ENCODE measurements at places on chromosomes 1 and 21.

DNA sequence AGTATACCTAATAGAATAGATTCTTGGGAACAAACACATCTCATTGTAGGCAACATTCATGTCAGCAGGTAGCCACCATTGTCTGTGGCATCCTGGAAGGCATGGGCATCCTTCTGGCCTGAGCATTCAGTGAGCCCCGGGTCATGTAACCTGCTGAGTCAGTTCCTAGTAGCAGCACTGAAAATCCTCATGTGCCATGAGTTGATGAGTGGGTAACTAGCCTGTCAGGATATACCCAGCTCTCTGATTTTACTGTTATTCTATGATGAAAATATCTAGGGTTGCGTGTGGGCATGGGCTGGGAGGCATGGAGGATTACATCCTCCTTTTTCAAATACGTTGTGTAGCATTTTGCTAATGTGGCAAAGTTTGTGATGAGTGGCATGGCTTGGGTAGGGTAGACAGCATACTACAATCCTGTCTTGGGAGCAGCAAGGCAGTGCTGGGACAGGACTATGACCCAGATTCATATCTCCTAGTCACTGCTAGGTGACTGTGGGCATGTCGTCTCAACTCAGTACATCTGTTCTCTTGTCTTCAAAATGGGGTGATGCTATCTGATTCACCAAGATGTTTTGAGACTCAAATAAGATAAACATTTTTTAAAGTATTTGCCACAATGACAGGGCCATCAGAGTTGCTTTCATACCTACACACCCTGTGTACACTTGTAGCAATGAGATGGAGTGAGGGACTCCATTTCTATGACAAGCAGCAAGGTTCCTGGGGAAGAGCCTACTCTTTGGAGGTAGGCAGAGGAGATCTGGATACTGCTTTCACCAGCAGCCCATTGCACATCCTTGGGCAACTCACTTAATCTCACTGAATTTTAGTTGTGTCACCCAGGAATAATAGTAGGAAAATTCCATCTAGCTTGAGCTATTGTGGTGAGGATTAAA is 62.5 kb downstream of the CD58 start:
- no peak for DNase-seq

DNA sequence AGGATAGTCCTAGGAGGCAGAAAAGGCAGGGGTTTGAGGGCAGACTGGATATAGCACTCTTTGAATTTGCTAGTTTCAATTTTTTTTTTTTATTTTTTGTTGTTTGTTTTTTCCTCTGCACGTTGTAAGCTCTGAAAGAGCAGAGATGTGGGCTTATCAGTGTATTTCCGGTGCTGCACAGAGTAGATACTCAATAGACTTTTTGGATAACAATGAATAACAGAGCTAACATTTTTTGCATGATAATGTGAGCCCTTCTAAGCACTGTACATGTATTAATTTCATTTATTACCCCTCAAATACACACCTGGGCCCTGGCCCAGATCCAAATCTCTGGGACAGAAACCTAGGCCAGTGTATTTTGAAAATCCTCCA is 17.1 kb upstream of the PARP1 start:
- DNase-seq = no peak

GRCh38 chr1:193111641-193112090 is 6.5 kb upstream of the GLRX2 start:
- no peak for DNase-seq

DNA sequence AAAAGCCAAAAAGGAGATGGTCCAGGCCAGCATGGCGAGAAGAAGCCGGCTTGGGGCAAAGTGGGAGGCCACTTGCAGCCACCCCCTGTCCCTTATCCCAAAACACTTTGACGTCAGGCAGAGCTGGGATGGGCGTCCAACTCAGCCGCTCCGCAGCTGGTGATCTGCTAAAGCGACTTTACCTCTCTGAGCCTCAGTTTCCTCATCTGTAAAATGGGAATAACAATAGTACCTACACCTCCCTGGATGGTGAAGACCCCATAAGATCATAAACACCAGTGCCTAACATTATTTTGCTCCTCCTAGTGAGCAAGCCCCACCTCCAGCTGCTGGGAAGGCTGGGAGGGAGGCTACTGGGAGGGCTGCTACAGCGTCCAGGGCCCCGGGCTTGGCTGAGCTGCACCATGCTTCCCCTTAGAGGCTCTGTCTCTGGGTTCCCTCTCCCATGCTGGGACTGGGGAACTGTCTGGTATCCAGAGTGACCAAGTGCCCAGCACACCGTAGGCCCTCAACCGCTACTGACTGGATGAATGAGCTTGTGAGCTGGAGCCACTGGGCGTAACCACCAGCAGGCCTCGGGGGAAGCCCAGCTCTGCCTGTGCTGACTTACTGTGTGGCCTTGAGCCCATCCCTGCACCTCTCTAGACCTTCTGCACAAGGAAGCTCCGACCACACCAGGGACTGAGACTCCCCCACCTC is 18.3 kb downstream of the IFFO2 start:
- DNase-seq = no peak

- DNase-seq = peak; percentile 60
Measured at GRCh38 chr1:1282998-1283397, 2.8 kb downstream of the SCNN1D start.

DNA sequence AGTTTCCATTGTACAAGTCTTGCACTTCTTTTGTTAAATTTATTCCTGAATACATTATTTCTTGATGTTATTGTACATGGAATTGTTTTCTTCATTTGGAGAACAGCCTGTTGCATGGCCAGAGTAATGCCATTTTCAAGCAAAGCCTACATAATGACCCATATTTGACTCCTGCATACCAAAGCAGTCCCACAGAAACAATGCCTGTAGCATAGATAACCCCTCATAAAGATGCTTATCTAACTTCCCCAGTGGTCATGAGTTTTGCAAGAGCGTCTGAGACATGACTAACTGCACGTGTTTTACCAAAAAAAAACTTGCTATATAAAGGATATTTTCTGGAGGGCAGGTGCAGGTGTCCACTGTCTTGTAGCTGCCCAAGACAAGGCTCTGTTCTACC is 30.3 kb upstream of the RLF start:
- no peak for DNase-seq

- no peak for DNase-seq
Measured at GRCh38 chr1:92399076-92399475, 87.6 kb downstream of the GFI1 start.

DNA sequence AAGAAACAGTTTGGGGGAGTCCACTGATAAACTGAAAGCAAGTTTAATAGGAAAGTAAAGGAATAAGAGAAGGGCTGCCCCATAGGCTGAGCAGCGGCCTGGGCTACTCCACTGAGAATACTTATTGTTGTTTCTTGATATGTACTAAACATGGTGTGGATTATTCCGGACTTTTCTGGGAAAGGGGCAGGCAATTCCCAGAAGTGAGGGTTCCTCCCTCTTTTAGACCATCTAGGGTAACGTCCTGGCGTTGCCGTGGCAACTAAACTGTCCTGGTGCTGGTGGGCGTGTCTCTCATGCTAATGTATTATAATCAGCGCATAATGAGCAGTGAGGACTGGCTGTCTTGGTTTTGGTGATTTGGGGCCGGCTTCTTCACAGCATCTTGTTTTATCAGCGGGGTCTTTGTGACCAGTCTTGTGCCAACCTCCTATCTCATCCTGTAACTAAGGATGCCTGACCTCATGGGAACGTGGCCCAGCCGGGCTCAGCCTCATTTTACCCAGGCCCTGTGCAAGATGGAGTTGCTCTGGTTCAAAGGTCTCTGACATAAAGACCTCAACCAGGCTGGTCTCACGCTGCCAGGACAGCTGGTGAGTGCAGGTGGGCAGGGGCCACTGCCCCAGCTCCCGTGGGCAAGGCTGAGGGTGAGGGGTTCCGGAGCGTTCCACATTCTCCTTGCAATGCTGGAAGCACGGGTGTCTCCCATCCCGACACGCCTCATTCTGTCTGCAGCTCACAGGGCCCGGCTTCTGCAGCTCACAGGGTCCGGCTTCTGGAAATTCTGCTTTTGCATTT is 19.6 kb upstream of the C1orf159 start:
- DNase-seq = no peak

- no peak for DNase-seq
Measured at GRCh38 chr1:85447006-85447943, 17.7 kb downstream of the DDAH1 start.

- no peak for DNase-seq
Measured at GRCh38 chr1:57831624-57832023, 407.8 kb upstream of the DAB1 start.

- DNase-seq = no peak
Measured at GRCh38 chr1:63014267-63014666, 230.3 kb downstream of the ATG4C start.

GRCh38 chr1:66728021-66728420 is 24.2 kb upstream of the DYNLT5 start:
- DNase-seq = no peak

DNA sequence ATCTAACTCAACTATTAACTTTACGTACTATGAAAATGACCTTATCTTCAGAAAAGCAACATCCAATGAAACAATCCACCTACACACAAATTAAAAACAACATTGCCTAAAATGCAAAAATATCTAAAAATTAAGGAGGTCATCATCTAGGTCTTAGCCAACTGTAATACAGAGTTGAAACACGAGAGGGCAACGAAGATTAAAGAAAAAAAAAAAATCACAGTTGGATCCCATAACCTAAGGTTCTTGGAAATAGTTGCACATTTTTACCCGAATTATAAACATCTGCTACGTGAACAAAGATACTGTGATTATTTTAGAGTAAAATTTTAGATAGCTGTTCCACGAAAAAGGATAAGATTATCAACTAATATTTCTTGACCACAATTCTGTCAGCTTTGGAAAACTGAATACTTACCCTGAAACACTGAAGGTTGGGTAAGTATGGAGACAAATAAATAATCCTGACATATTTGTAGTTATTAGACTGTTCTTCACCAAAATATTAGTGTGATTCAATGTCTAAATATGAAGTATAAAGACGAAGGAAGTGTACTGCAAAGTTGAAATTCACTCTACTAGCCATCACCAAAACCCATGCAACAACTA is 88.0 kb upstream of the AK4 start:
- no peak for DNase-seq

DNA sequence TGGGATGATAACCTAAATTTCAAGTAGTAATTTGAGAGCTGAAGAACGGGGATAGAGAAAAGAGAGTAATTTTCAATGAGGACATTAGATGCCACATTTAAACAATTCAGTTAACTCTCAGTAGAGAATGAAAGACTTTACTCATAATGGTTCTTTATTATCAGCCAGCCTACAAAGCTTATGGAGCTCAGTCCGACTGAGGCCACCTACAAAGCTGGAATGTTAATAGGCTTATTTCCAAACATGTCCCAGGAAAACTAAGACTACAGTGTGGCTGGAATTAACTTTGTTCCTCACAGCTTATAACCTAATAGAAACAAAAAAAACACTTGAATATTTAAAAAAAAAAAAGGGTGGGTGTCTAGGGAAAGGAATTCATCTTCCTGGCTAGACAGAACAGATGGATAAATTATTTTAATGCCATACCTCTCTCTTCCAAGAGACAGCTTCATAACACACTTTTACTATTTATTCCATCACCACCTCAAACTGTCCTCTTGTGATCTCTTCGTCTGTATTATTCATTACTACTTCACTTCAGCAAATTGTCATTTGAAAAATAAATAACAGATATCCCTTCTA is 9.8 kb downstream of the SLC19A2 start:
- no peak for DNase-seq

DNA sequence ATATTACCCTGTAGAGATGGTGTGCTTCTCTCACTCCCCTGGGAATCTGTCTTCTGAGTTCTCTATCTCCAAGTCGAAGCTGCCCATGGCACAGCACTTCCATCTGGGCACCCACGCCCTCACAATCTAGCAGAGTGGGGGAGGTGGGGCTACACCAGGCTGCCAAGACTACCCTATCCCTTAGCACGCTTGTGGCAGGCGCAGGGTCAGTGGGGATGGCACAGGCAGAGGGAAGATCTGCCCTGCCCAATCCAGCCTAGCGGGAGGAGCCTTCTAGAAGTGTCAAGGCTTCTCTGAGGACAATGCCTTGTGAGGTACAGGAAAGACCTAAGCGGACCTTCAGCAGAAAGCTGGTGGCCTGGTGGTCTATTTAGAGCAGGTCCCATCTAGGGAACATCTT is 49.1 kb downstream of the DMAP1 start:
- DNase-seq = no peak

DNA sequence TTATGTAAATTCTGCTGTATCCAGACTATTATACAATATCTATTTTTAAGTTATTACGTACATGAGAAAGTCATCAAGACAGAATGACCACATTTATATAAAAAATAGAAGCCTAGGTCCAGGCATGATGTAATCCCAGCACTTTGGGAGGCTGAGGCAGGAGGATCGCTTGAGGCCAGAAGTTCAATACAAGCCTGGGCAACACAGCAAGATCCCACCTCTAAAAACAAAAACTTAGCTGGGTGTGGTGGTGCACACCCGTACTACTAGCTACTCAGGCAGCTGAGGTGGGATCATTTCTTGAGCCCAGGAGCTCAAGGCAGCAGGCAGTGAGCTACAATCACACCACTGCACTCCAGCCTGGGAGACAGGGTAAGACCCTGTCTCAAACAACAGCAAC is 58.9 kb downstream of the NVL start:
- DNase-seq = no peak

DNA sequence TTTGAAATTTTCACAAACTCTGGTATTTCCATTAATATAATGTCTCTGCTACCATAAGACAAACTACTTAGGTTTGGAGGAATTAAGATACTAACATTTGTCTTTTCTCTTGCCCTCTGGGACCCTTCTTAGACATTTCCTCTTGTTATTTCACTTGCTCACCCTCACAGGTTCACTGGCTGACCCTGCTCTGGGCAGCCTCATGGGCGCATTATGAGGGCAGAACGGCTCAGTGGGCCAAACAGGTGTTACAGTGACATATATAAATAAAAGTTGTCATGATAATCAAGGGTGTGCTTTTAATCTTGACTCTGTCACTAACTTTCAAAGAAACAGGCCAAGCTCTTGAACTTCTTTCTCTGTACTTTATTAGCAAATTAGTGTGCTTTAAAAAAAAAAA is 46.5 kb downstream of the ZNHIT6 start:
- DNase-seq = no peak

GRCh38 chr1:28934676-28935075 is 20.3 kb downstream of the EPB41 start:
- DNase-seq = no peak
